ENCODE measurements at places on chromosomes 4 and X.

GRCh38 chrX:69388526-69388925 lies 115.6 kb upstream of the NALF2 start:
- no peak for DNase-seq

- no peak for DNase-seq
Observed at GRCh38 chr4:74638001-74638400, 156.3 kb downstream of the BTC start.

DNA sequence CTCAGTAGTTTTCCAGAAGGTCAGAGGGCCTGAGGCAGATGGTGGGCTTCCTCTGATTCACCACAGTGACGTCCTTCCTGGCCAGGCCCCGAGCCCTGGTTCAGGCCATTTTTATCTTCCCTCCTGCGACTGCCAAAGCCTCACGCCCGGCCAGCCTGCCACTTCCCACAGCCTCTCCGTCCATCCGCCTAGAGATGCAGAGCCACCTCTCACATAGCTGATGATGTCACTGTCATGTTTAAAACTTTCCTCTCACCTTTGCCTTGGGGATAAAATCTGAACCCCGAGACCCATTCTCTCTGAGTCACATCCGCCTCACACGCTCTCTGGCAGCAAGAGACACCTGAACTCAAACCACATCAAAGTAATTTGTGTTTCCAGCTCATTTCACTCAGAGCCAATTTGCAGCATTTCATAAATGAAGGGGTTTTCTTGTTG lies 175.3 kb downstream of the QDPR start:
- DNase-seq, result no peak

DNA sequence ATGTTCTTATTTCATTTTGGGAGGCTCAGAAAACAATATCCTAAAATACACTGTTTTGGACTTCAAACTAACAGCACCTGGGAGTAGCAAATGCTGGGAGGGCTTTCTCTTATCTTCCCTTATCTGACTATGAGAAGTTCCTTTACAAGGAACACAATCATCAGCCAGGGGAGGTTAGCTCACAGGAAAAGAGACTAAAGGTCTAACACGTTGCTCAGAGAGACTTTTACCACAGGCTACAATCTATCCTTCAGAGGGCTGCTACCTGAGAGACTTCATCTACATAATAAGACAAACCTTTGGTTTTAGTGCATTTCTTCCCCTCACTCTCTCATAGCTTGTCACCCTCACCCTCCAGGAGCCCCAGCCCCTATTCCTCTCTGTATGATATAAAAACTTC lies 35.8 kb downstream of the MEPE start:
- no peak for DNase-seq

GRCh38 chr4:124066595-124066994 lies 645.9 kb downstream of the ANKRD50 start:
- DNase-seq, result no peak

GRCh38 chrX:46704767-46705386 lies 54.0 kb downstream of the SLC9A7 start:
- DNase-seq, result no peak

Data from NCI-H1436 (cell line).